NCI-H1417 treated with DMSO at 0.1 percent for 48 hours (cell line): ENCODE measurements at places on chromosomes 7 and 10.

DNA sequence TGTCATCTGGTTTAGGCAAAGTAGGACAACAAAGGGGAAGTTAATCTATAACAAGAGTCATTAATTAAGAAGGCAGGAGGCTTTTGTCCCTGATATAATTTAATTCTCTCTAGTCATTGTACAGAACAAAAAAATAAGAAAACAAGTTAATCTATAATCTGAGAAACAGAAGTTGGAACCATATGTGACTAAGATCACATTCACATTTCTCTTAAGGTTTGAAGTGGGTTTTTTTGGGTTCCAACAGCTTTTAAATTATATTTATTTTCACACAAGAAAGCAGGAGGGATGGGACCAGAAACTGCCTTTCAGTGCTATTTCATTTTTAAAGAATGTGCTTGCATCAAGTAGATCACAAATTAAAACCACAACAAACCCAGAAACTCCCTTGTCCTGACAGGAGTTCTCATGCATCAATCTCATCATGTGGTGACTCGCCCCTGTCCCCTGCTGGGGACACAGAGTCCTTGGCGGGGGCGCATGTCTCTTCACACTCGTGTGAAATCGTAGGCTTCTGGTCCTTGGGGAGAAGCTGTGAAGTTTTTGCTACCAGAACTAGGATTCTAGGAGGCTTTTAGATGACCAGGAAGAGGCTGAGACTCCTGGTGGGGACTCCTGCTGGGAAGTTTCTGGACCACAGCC is 10.1 kb upstream of the OPN4 start:
- DNase-seq = no peak

DNA sequence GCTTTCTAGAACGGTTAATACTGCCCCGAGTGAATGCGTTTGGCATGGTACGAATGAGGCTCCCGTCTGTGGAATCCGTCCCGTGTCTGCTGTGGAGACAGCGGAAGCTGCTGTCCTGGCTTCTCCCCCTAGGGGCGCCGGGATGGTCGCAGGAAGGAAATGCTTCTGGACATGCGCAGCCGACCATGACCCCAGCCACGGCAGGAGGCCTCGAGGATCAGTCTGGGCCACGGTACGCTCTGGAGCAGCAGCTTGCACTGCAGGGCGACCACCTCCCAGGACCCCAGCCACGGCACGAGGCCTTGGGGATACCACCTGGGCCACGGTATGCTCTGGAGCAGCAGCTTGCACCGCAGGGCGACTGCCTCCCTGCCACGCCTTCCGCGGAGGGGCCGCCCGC is 107.9 kb downstream of the CYTH3 start:
- DNase-seq = no peak

DNA sequence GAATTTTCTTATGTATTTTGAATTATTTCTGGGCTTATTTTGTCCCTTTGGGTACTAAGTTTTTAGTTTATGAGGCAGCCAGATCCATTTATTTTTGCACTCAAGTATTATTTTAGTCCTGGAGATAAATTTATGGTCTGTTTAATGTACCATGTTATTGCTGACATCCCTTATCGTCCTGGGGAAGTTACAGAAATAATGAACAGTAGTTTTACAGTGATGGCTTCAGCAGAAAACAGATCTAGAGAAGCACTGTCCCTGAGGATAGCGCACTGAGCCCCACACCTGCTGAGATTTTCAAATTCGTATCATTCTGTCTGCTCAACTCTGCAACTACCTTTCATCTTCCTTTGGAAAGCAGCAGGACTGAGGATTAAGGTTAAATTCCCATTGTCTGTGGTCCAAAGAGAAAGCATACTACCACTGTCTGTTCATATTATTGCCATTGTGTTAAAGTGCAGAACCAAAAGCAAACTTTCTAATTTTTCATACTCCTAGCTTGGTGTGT is 168.3 kb downstream of the SNX13 start:
- DNase-seq = no peak

DNA sequence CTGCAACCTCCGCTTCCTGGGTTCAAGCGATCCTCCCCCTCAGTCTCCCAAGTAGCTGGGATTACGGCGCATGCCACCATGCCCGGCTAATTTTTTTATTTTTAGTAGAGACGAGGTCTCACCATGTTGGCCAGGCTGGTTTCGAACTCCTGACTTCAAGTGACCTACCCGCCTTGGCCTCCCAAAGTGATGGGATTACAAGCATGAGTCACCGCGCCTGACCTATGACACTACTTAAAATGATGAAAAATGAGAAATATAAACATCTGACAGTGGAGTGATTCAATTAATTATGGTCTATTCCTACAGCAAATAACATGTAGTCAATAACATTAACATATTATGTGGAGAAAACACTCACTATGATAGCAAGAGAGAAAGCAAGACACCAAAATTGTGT is 2.2 kb downstream of the BRAT1 start:
- DNase-seq = no peak

DNA sequence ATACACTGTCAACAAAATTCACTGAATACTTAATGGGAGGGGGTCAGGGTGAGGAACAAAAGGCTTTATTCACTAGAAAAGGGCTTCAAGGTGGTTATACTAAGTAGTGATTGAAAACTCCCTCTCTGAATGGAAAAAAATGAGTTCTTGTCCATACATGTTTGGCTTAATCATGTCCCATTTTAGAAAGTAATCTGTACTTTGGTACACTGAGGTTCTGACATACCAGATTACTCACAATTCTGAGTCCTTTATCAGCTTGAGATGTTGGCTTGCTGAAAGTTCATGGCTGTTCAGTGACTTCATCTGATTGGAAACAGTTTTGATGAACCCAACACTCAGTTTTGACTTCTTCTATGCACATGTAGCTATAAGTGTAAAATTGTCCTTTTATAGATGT is 12.8 kb upstream of the NOBOX start:
- no peak for DNase-seq
